ENCODE measurements at places on chromosomes 11 and 22.

GRCh38 chr22:49331878-49332277 lies 495.8 kb downstream of the BRD1 start:
- no peak for DNase-seq

DNA sequence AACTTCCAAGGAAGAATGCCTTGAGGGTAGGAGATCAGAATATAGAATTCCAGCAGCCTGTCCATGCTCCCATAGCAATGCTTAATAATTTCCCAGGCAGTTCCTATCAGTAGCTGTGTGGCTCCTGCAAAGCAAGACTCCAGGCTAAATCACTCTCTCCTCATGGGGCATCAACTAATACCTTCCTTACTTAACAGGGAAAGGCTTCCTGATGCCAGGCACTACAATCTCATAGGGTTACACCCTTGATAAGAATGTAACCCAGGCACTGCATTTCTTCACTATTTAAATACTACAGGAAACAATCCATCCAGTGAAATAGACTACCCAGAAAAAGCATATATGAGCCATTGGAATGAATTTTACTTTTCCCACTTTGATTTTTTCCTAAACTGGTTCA lies 615.0 kb upstream of the ARHGAP42 start:
- DNase-seq: no peak

DNA sequence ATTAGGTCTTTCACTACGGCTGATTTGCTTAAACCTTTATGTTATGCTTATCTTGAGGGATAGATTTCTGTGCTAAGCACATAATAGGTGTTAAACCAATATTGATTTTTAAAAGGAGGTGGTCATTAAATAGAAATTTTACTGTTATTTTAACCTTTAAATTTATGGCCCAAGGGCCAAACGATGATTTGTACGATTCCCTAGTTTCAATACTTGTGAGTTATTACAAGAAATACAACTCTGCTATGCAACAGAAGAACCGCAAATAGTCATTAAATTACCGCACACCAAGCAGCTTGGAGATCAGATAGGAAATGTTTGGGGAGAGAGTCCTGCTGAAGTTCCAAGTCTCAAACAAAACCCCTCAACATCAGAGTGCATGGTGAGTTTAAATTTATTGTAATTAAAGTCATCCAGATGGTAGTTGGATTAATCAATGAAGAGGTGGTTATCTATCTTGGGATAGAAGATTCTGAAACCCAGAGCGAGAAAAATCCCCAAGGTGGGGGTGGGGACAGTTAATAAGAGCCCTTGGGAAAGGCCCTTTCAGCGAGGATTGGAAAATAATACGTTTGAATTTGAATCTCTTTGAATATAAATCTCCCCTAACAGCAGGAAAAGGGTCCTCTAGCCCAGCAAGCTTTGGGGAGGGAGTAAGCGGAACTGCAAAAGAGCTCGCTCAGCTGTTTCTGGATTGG lies 805 bp upstream of the QSER1 start:
- DNase-seq: peak; percentile 15

DNA sequence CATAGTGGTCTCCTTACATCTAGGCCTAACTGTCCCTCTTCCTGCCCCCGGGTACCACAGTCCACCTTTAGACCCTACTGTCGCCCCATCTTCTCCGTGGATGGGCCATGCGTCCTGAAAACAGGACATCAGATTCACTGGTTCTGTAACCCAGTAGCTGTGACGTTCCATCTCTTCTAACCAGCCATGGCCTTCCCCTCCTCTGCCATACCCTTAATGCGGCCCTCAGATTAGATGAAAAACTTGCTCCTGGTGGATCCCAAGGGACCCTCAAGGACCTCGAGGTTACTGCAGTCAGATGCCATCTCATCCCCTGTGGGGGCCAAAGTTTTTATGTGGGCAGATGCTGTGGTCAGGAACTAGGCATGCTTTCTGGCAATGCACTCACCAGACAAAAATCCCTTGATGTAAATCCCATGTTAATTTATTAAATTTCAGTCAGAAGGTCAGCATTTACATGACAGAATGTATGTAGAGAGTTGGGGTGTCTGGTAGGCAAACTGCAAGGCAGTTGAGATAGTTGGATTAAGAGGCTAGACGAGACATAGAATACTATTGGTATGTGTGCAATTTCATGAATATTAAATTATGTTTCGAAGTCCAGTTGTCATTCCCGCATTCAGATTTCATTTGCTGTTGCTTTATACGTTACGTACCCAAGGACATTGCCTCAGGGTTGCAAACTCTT lies 64.3 kb downstream of the WNT11 start:
- DNase-seq: no peak

GRCh38 chr22:49013707-49014106 lies 814.0 kb downstream of the BRD1 start:
- DNase-seq: no peak

Measured in renal cortical epithelial cell (primary cell).